ENCODE measurements at places on chromosomes 13 and 19.

DNA sequence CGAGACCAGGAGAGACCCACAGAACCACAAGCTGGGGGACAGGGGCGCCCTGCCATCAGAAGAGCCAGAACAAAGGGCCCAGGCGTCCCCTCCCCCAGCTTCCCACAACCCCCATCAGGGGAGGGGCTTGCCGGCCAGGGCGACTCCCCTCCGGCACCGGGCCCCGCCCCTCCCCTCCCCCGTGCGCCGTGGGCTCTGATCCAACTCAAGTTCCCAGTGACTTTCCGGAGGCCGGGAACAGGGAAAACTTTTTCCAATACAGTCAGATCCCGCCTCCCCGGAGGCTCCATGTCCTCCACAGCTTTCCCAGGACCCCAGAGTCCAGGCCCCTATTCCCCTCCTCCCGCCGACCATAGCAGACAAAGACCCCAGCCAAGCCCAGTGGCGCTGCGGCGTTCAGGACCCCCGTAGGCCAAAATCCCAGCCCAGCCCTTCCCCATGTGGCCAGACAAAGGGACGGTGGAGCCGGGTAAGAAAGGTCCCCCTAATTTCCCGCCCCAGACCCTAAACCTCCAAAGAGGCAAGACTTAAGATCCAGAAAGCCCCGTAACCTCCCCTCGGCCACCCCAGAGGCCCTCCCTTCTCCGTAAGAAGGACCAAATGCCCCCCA is 673 bp downstream of the TEAD2 start:
- peak; percentile 80 for DNase-seq

DNA sequence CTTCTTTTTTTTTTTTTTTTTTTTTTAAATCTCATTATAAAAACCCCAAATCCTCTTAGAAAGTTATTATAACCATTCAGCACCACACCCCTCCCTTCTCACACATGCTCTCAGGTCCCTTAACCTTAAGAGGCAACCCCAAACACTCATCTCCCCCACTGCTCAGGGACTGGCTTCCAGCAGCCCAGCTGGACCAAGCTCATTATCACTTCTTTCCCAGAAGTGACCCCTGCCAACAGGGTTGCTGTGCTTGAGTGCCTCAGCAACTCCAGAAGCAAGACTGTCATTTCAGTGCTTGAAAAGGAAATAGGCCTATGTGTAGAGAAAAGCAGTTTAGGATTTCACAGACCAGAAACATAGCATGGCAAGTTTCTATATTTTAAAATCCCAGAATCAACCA is 84.3 kb downstream of the SLAIN1 start:
- no peak for DNase-seq

DNA sequence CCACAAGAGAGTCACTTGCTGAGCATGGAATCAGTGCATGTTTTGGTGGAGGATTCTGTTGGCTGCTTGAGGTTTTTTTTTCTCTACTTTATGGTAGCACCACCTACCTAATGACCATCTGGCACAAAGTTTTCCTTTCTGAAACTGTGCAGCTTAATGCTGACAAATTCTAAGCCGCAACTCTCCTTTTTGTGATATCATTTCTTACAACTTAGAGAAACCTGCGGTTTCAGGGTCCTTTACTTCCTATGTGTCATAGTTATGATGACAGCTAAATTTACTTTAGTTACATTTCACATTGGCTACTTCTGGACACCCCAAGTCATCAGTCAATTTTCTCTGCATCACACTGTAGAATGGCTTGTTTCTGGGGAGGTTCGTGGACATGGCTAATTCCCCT is 115.4 kb upstream of the TMTC4 start:
- no peak for DNase-seq

DNA sequence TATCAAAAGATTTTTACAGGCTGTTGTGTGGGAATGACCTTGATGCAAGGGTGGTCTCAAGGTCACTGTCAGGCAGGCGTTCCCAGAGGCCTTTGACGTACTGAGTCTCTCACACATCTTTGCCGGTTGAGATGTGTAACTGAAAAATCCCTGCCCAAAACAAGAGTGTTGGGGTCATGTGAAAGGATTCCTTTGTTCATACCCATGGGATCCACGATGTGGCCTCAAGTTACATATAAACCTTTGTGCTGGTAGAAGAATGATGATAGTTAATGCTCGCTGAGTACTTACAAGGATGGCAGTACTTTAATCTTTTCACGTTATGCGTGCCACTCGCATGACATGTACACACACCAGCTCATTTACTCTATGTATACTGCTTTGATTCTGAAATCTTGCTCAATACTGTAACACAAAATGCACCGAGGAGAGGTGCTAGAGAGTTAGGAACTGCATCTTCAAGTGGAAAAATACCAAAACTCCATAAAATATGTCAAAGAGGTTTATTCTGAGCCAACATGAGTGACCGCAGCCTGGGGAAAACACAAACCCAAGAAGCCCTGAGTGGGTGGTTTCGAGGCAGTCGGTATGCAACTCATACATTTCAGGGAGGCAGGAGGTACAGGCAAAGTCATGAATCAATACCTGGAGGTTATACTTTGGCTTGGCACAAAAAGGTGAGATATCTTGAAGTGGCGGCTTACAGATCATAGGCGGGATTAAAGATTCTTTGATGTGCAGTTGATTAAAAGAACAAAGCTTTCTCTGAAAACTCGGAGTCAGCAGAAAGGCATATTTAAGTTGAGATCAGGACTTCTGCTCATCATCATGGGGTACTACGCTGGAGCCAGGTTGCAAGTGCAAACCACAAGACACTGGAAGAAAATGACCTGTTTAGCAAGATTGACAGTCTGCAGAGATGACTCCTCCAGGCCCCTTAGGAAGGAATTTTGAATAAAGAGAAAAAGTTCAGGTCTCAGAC is 87.4 kb upstream of the ARHGEF7 start:
- no peak for DNase-seq

DNA sequence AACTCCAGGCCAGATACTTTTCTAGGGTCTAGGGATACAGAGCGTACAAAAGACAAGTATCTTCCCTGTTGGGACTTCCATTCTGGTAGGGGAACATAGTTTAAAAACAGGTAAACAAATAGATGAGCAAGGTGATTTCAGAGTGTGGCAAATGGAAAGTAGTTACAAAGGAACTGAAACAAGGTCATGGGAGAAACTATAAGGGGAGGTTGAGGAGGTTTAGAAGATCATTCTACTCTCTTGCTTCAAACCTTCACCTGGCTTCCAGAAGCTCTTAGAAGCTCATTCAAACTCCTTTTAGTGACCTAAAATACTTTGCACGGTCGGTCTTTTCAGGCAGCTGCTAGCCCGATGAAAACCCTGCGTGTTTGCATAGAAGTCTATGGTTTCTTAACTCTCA is 9.1 kb downstream of the FFAR2 start:
- DNase-seq, result no peak
